Posterior vena cava (tissue), 2 donors: ENCODE measurements at places on chromosomes 13 and 19. TPM values are rescaled to one million over a fixed set of nuclear protein-coding genes. Genes with fewer than 3 reads are reported as not detected.
A peak's percentile ranks its signal among the peaks of the same experiment; 100 is the strongest.

The EEF1AKMT1 gene
- 13.7 TPM for total RNA-seq

The SIGLEC5 gene
- not detected for total RNA-seq

The C13orf42 gene
- total RNA-seq: not detected

The ZNF709 gene
- 2.9 TPM for total RNA-seq

DNA sequence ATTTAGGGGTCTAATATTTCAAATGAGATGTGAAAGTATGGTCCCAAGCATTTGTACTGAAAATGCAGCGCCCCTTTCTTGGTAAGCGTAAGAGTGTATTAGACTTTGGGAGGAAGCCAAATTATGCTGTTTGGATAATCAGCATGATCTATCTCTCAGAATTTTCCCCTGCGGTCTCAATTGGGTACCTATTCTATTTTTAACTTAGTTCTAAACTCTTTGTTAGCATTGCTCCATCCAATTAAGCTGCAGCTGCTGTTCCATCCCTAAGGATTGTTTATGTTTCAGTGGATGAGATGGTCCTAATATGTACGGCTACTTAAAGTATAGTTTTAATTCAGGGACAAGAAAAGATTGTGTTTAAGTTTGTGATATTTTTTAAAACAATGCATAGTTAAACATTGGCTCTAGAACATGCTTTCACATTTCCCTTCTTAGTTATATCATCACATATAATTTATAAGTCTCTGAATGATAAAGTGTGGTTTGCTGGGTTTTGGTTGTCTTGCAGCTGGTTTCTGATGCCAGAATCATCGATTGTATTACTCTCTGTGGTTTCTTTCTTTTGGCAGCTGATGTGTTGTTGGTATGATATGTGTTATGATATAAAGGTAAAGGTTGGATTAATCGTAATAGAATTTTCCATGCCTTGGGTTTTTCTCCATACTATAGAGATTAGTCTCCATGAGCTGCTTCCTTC is 15.0 kb downstream of the POLR1D start:
- no peak for DNase-seq

DNA sequence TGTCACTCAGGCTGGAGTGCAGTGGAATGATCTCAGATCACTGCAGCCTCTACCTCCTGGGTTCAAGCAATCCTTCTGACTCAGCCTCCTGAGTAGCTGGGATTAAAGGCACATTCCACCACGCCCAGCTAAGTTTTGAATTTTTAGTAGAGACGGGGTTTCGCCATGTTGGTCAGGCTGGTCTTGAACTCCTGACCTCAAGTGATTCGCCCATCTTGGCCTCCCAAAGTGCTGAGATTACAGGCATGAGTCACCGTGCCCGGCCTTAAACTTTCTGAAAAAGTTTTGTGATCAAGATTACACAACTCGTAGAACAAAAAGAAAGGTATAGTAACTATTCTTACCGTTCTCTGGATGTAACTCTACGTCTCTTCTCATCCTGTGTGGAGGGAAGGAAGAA is 21.2 kb downstream of the DNMT1 start:
- DNase-seq: no peak

- DNase-seq: no peak
Observed at GRCh38 chr13:108326309-108326708, 56.8 kb downstream of the TNFSF13B start.

DNA sequence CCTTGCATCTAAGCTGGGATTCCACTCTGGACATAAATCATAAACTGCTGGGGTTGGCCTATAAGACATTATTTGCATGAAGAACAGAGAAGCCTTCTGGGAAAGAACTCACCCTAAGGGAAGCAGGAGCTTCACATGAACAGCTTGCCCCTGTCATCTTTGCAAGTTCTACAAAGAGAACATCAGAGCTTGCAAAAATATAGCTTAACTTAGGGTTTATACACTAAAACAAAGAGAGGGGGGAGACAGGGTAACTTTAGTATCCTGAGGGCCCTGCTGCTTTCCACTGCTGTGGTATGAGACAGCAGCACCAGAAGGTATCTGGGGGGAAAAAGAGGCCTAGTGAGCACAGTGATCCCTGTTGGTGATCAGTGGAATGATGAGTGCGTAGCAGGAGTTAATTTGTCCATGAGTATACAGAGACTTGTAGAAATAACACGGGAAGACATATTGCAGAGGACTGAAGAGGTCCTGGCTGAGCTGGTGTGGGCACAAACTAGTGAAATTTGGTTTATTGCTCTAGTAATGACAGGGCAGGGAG is 116.1 kb upstream of the TSC22D1 start:
- DNase-seq: no peak

DNA sequence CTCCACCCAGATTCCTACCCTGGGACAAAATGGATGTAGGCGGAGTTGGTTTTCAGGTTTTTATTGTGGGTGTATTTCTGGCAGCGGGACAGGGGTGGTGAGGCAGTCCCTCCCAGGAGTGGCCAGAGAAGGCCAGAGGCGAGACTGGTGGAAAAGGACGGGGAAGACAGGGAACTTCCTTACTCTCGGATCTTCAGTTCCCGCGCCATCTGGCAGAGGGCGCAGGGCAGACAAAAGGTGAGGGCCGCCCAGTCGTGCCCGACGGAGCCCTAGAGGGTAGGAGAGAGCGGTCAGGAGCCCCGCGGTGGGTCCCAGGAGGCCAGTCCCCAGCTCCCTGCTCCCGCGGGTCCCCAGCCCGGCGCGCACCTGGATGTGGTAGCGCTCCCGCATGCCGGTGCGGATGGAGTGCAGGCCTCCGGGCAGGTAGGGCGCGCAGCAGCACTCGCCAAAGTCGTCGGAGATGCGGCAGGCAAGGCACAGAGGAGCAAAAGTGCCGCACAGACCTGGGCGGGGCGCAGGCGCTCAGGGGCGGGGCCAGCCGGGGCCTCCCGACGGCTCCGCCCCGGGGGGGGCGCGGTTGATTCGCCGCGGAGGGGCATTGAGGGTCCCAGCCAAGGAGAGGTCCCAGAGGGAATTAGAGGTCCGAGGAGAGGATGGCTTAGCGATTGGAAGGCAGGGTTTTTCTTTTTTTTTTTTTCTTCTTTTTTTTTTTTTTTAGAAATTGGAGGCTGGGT is 3.0 kb downstream of the CNFN start:
- DNase-seq: no peak

- DNase-seq: peak; percentile 87
Observed at GRCh38 chr19:17830567-17831418, 9.5 kb upstream of the INSL3 start.

DNA sequence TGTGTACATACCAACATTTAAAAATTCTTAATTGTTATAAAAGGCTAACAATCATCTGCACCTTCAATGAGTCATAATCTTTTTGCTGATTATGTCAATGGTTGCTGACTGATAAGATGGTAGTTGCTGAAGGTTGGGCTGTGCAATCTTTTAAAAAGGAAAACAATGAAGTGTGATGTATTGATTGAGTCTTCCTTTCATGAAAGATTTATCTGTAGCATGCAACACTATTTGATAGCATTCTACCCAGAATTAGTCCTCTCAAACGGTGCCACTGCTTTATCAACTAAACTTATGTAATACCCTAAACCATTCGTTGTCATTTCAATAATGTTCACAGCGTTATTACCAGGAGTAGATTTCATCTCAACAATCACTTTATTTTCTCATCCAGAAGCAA is 2360.6 kb downstream of the PCDH9 start:
- no peak for DNase-seq

DNA sequence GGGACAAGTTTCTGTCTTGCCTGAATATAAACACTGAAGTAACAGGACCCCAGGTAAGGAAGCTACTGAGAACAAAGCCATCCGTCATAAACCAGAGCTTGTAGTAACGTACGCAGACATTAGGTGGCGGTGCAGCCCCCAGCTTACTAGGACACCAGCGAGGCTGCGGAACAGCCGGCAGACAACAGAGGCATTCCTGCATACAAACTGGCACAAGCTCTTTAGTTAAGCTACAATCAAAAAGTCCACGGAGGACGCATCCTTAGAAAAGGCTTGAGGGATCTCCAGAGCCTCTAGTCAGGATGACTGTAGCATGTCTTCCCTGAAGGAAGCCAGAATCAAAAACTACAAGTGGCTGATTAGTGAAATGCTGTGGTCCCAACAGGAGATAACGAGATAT is 26.2 kb downstream of the ZNF160 start:
- no peak for DNase-seq

- no peak for DNase-seq
Observed at GRCh38 chr19:50705422-50706019, 14.1 kb downstream of the SHANK1 start.

- DNase-seq: peak; percentile 96
Observed at GRCh38 chr19:2478756-2479555, 3.0 kb downstream of the GADD45B start.
